Cardiac atrium fibroblast (primary cell): ENCODE measurements at places on chromosomes 2 and 18. TPM values are rescaled to one million over a fixed set of nuclear protein-coding genes. Genes with fewer than 3 reads are reported as not detected.

Gene FAM237A
- not detected in 2 replicates for total RNA-seq

Gene SP140
- not detected in 2 replicates for total RNA-seq

Gene LCT
- total RNA-seq, result not detected in 2 replicates

Gene RFTN2
- 0.72 and 5.0 TPM in 2 replicates for total RNA-seq

Gene HOXD9
- total RNA-seq, result not detected in 2 replicates

Gene IL1RL1
- 25.8 and 85.2 TPM in 2 replicates for total RNA-seq

Gene HRH4
- not detected in 2 replicates for total RNA-seq

Gene FSHR
- total RNA-seq, result not detected in 2 replicates

Gene ITPRIPL1
- not detected in 2 replicates for total RNA-seq

Gene AQP12A
- not detected in 2 replicates for total RNA-seq

Gene COLEC12
- 96.6 and 104 TPM in 2 replicates for total RNA-seq

Gene INHBB
- total RNA-seq, result 4.0 and 7.6 TPM in 2 replicates

Gene DAPL1
- not detected in 2 replicates for total RNA-seq

Gene STPG4
- not detected in 2 replicates for total RNA-seq

Gene REEP1
- total RNA-seq, result not detected in 2 replicates

Gene ARMC9
- 14.1 and 17.3 TPM in 2 replicates for total RNA-seq

Gene TTLL4
- total RNA-seq, result 9.9 and 43.9 TPM in 2 replicates

Gene CDH7
- total RNA-seq, result not detected in 2 replicates

Gene RESP18
- not detected in 2 replicates for total RNA-seq

Gene IL36B
- total RNA-seq, result not detected in 2 replicates

Gene GREB1
- 0.18 and 1.3 TPM in 2 replicates for total RNA-seq

Gene PSD4
- total RNA-seq, result 0.16 and 0.18 TPM in 2 replicates

Gene ATP6V1B1
- 1.1 and 2.2 TPM in 2 replicates for total RNA-seq

Gene TMEM247
- total RNA-seq, result not detected in 2 replicates

Gene CCBE1
- total RNA-seq, result 30.1 and 39.9 TPM in 2 replicates

Gene REG3A
- not detected in 2 replicates for total RNA-seq

Gene ASTL
- not detected in 2 replicates for total RNA-seq

Gene SLC11A1
- total RNA-seq, result under 0.01 TPM in 2 replicates

Gene CLEC4F
- not detected in 2 replicates for total RNA-seq

Gene ZRANB3
- 4.3 and 5.7 TPM in 2 replicates for total RNA-seq

Gene RFX8
- total RNA-seq, result under 0.01 and 1.8 TPM in 2 replicates

Gene NAT8
- not detected in 2 replicates for total RNA-seq

Gene CRYBA2
- not detected in 2 replicates for total RNA-seq

Gene MC5R
- not detected in 2 replicates for total RNA-seq

Gene UGT1A5
- total RNA-seq, result not detected in 2 replicates

Gene COL4A4
- total RNA-seq, result 45.2 and 55.4 TPM in 2 replicates

Gene CGREF1
- total RNA-seq, result 11.6 and 28.2 TPM in 2 replicates

Gene SLC9A4
- total RNA-seq, result not detected in 2 replicates

Gene CTLA4
- not detected in 2 replicates for total RNA-seq

Gene TLX2
- total RNA-seq, result not detected in 2 replicates

Gene ZNF385B
- total RNA-seq, result not detected in 2 replicates

Gene EPHA4
- 0.72 and 6.8 TPM in 2 replicates for total RNA-seq

Gene GKN1
- total RNA-seq, result not detected in 2 replicates

Gene C1GALT1C1L
- total RNA-seq, result 0.72 TPM in 1 of 2 replicates, not detected in the other

Gene POTEJ
- not detected in 2 replicates for total RNA-seq

Gene ASB3
- 10.4 and 14.3 TPM in 2 replicates for total RNA-seq

Gene OSBPL1A
- 22.2 and 34.5 TPM in 2 replicates for total RNA-seq

Gene IL1B
- 0.72 and 8.4 TPM in 2 replicates for total RNA-seq

Gene NIF3L1
- 15.3 and 20.3 TPM in 2 replicates for total RNA-seq

Gene PJVK
- total RNA-seq, result 0.65 and 6.5 TPM in 2 replicates

Gene UGT1A10
- not detected in 2 replicates for total RNA-seq

Gene MROH2A
- not detected in 2 replicates for total RNA-seq

Gene TCF23
- total RNA-seq, result under 0.01 TPM in 1 of 2 replicates, not detected in the other
